ENCODE measurements at places on chromosomes 6 and 20.

DNA sequence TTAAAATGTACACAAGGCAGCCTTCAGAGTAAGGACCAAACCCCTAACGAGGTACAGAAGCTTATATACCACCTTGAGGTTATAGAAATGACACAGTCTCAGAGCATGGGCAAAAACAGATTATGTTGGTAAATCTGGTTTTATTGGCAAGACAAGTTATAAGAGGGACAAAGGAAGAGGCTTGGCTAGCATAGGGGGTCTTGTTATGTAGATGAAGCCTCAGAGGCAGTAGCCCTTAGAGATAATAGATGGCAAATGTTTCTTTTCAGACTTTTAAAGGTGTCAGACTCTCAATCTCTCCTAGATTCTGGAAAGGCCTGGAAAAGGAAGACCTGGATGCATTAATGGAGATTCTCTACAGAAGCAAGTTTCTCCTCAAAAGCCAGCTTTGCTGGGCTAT, 123.3 kb upstream of the ATXN1 start:
- no peak for DNase-seq

DNA sequence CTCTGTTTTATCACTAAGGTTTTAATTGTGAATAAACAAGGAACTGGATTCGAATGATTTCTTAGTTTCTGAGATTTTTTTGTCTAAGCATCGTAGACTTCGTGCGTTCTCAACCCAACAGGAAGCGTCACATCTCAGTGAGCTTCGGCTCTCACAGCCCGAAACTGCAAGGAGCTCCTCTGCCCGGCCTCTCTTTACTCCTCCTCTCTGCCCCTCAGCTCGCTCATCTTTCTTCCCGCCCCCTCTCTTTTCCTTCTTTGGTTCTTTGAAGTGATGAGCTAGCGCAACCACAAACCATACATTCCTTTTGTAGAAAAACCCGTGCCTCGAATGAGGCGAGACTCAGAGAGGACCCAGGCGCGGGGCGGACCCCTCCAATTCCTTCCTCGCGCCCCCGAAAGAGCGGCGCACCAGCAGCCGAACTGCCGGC, 480 bp upstream of the NT5E start:
- DNase-seq = peak; percentile 37

DNA sequence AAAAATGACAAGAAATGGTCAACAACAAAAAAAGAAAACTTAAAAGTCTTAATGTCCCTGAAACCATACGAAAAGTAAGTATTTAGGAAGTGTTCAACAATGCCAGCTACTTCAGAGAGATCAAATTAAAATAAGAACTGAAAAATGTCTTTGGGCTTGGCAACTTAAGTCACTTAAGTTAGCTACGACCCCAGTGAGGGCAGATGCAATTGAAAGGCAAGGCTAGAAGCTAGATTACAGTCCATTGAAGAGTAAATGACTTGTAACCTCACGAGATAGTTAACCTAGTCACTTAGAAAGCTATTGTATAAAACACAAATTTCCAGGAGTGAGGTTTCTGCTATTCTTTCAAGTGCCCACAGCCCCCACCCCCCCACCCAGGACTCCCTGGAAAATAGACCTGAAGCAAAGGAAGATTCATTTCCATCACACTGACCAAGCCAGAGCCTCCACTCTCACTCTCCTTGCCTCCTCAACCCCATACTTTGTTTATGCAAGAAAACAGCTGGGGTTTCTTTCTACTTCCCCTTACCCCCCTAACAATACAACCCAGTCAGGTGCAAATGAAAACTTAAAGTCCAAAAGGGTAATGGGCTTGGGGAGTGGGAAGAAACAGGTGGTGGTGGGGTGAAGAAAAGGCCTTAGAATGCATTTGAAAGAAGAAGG, 14.6 kb downstream of the RTN4IP1 start:
- no peak for DNase-seq

GRCh38 chr6:44725070-44725469, 337.6 kb downstream of the CDC5L start:
- no peak for DNase-seq

- DNase-seq = peak; percentile 27
Measured at GRCh38 chr6:14396826-14397517, 279.4 kb downstream of the CD83 start.

DNA sequence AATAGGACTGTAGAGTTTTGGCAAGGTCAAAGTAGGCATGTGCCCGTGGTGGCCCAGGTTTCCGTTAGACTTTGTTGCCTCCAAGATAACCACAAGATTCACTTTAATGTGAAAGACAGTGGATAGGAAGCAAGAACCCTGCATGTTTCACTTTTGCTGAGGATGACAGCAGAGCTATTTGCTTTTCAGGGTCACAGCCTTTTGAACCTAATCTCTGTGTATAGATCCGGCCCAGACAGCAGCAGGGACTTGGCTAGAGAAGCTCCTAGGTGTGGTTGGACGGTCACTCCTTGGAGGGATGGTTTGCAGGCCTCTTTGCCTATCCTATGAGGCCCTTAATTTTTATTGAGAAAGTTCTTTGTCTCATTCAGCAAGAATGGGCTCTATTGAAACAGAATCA, 538.8 kb downstream of the HACE1 start:
- DNase-seq = no peak
